Stimulated activated CD4-positive, alpha-beta T cell treated with anti-CD3 and anti-CD28 coated beads, Interleukin-15, amount 100 ng/mL, for 1 hour (primary cell): ENCODE measurements at places on chromosomes 3 and 15.

- DNase-seq, result no peak
Observed at GRCh38 chr15:39127151-39127790, 453.6 kb upstream of the THBS1 start.

GRCh38 chr15:52336529-52336928, 40.9 kb upstream of the MYO5C start:
- DNase-seq, result no peak

- no peak for DNase-seq
Observed at GRCh38 chr3:159265705-159266104, 463.9 kb downstream of the MFSD1 start.

DNA sequence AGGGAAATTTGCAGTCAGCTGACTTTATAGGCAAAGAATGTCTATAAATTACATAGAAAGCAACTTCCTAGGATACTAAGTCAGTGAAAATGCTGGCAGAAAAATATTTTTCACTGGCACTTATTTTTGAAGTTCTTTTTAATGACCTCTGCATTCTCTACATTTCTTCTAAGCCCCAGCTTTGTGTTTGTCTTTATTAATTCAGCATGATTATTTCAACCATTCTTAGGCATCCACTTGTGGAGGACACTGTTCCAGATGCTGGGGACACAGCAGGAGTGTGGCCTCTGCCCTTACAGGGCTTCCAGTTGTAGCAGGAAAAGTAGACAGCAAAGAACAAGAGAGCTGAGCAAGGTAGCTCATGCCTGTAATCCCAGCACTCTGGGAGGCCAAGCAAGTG, 15.0 kb downstream of the LRRK1 start:
- no peak for DNase-seq

- DNase-seq, result no peak
Observed at GRCh38 chr3:126261037-126261436, 80.7 kb upstream of the ALDH1L1 start.

DNA sequence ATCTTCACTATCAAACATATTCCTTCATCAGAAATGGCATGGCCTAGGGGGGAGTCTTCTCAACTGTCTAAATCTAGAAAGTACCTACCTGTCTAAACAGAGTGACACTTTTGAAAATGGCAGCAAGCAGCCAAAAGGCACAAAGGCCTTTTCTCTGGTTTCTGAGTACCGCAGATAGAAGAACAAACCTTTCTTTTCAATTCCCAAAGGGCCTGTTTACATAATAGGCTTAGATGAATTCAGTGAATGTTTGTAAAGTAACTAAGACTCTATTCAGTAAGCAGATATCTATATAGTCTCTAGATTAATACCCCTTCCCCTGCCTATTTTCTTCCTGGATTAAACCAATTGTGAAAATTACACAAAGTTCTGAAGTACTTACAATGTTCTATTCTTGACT, 7.1 kb downstream of the MYEF2 start:
- DNase-seq, result no peak

DNA sequence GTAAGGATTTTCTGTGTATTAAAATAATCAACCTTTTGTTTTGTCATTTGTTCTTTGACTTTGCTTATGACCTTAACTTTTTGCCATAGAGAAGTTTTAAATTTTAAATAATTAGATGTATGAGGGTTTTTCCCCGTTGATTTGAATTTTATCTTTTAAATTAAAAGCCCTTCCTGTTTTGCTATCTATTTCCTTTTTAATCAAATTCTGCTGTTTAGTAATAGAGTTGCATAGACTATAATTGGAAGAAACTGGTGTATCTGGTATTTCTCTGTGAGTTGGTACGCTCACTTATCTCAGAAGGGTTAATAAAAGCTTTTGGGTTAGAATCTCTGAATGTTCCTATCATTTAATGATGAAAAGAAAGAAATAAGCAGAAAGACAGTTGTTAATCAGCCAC, 82.2 kb downstream of the LRRC3B start:
- no peak for DNase-seq

- no peak for DNase-seq
Observed at GRCh38 chr3:32614956-32615355, 44.3 kb upstream of the DYNC1LI1 start.

DNA sequence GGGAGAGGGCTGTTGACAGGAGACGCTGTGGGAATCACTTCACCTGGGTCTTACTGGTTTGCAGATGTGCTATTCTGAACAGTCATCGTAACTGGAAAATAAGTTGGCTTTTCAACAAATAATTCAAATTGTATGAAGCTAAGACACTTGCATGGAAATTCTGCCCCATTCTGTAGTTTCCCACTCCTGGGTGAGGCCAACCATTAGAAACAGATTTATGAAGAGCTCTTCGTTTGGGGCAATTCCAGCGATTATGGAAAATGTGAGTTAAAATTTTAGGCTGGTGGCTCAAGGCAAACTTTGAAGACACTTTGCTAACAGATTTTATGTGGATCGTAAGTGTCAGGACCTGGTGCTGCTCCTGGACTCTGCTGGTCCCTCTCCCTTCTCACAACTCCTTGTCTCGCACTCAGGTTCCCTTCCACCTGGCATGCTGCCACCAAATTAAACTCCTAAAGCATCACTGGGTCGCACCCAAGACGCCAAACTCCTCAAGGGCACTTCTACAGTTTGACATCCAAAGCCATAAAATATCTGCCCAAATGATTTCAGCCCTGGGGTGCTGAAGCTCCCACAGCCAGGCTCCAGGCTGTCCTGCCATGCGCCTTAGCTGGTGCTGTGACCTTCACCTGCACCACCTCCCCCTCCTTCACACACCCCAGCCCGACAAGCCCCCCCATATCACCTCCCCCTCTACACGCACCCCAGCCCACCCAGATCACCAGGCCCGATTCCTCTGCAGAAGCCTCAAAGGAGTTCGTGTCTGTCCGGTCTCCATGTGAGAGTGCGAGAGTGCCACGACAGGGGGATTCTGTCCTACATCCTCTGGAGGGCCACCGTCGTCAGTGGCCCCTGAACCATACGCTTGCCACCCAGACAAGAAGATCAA, 138.4 kb downstream of the NSMCE3 start:
- DNase-seq, result no peak

- no peak for DNase-seq
Observed at GRCh38 chr15:66085128-66085527, 168.4 kb downstream of the MEGF11 start.

DNA sequence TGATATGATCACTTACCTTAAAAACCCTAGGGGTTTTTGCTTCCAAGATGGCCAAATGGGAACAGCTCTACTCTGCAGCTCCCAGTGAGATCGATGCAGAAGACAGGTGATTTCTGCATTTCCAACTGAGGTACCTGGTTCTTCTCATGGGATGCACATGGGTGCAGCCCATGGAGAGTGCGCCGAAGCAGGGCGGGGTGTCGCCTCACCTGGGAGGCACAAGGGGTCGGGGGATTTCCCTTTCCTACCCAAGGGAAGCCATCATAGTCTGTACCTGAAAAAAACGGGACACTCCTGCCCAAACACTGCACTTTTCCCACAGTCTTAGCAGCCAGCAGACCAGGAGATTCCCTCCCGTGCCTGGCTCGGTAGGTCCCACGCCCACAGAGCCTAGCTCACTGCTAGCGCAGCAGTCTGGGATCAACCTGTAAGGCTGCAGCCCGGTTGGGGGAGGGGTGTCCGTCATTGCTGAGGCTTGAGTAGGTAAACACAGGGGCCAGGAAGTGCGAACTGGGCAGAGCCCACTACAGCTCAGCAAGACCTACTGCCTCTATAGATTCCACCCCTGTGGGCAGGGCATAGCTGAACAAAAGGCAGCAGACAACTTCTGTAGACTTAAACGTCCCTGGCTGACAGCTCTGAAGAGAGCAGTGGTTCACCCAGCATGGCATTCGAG, 78.6 kb downstream of the CTNNB1 start:
- no peak for DNase-seq

DNA sequence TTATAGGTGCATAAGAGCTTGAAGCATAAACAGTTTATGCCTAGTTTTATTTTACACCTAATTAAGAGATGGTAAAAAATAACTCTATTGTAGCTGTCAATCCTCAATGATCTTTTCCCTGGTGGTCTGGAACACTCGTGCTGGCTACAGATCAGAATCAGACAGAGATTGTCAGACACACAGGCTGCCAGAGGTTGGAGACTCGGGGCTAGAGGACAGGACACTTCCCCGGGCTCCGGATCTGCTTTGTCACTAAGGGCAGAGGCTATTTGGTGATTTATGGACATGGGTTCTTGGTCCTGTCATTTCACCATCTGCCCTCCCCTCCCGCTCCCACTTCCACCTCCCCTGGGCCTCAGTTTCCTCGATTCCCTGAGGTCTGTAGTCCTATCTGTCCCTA, 16.5 kb upstream of the FAM174B start:
- DNase-seq, result no peak

- DNase-seq, result no peak
Observed at GRCh38 chr3:163708428-163708827, 1369.9 kb downstream of the SI start.

GRCh38 chr3:106119614-106120082, 250.8 kb upstream of the CBLB start:
- no peak for DNase-seq
